NAMALWA (cell line): ENCODE measurements at places on chromosomes 12 and 14.
A peak's percentile ranks its signal among the peaks of the same experiment; 100 is the strongest.

- no peak for DNase-seq
These were observed 292.1 kb downstream of the CACNA1C start for GRCh38 chr12:2344885-2345284.

- DNase-seq: no peak
These were observed 253.2 kb downstream of the NOVA1 start for GRCh38 chr14:26344596-26344995.

GRCh38 chr14:105374389-105374788 is 23.9 kb upstream of the TEX22 start:
- DNase-seq: no peak

DNA sequence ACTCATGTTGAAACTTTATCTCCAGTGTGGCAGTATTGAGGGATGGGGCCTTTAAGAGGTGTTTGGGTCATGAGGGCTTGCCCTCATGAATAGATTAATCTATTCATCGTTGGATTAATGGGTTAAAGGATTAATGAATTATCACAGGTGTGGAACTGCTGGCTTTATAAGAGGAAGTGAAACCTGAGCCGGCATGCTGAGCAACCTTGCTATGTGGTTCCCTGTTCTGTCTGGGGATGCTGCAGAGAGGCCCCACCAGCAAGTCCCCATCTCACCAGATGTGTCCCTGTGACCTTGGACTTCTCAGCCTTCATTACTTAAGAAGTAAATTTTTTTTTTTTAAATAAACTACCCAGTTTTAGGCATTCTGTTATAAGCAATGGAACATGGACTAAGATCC is 109.6 kb downstream of the DYRK2 start:
- peak; percentile 79 for DNase-seq

- DNase-seq: no peak
These were observed 2.3 kb upstream of the C14orf39 start for GRCh38 chr14:60488175-60488574.

- DNase-seq: no peak
These were observed 29.4 kb upstream of the PLD4 start for GRCh38 chr14:104895207-104895785.

GRCh38 chr12:109773384-109774011 is 59.7 kb downstream of the TRPV4 start:
- DNase-seq: no peak

GRCh38 chr12:3313675-3314663 is 177.0 kb upstream of the PRMT8 start:
- DNase-seq: peak; percentile 70

GRCh38 chr12:120388691-120389481 is 19.9 kb upstream of the MSI1 start:
- no peak for DNase-seq

DNA sequence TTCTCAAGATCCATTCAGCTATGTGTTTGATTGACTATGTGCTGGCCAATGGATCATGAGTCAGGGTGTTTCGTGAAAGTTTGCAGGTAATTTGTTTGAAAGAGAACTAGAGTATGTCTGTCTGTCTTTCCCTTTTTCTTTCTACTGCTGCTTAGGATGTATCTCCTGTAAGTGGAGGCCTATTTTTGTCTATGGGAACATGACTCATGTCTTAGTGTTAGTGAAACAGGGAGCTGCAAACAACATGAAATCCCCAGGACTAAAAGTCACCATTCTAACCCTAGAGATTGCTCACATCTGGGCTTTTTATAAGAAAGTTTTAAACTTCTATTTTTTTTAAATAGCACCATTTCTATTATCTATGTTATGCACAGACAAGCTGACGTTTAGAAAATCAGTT is 333.0 kb downstream of the CCER1 start:
- DNase-seq: no peak

DNA sequence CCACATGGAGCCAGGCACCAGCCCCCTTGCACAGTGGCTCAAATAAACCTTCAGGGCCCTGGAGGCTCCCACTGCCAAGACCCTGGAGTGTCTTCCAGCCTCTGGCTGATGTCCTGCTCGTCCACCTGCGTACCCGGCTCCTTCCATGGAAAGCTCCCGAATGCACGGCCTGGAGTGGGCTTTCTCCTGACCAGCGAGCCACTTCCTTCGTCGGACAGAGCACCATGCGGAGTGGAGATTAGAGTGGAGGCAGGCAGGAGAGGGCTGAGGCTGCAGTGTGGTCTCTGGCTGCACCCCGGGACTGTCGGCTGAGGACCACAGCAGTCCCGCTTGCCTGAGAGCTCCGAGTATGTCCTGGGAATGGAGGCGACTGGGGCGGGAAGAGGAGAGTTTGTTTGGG is 93.7 kb upstream of the SFSWAP start:
- no peak for DNase-seq
